ENCODE measurements at places on chromosomes 2 and 18.

- DNase-seq, result no peak
Observed at GRCh38 chr2:27271631-27272340, 3.4 kb upstream of the DNAJC5G start.

DNA sequence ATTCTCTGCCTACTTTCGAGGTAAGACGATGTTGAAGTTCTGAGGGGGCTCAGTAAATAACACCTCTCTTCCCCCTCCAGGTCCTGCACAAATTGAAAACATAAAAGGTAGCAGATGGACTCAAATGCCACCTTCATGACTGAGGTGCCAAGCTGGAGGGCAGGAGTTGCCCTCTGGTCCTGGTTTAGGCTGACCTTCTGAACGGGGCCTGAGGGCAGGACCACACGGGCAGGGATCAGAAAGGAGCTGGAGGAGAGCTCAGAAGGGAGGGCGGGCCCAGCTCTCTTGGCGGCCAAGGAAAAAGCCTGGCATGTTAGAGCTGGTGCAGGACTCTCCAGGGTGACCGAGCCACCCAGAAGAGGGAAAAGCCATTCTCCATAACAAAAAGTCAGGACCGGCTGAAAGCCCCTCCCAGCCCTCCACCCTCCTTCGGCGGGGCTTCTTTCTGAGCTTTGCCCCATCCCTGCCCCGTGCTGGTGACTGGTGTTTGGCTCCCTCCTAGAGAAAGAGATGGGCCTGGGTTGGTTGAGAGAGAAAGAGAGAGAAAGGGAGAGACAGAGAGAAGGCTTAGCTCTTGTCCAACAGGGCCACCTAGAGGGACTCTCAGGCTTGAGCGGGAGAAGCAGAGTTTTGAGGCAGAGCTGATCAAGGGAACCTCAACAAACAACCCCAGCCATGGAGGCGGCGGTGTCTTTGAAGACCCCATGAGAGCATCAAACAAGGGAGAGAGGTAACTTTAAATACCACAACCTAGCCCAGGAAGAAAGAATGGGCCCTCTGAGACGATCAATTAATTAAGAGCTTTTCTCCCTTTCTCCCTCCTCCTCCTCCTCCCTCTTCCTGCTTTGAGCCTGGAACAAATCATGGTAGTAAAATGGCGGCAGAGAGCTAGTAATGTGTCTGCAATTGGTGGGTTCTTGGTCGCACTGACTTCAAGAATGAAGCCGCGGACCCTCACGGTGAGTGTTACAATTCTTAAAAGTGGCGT is 50.8 kb downstream of the WIPF1 start:
- DNase-seq, result no peak

- no peak for DNase-seq
Observed at GRCh38 chr2:141641462-141641861, 489.4 kb downstream of the LRP1B start.

- DNase-seq, result no peak
Observed at GRCh38 chr2:37837628-37838328, 87.3 kb upstream of the RMDN2 start.

- no peak for DNase-seq
Observed at GRCh38 chr2:180672377-180672776, 308.0 kb upstream of the UBE2E3 start.
